Activated CD4-positive, alpha-beta T cell treated with anti-CD3 and anti-CD28 coated beads, Interleukin-2, Interleukin-4, amounts not matched to agents 100 ng/mL and 50 ng/mL, durations not matched to agents 16 hours and 8 hours (primary cell): ENCODE measurements at places on chromosomes 1 and 21.

DNA sequence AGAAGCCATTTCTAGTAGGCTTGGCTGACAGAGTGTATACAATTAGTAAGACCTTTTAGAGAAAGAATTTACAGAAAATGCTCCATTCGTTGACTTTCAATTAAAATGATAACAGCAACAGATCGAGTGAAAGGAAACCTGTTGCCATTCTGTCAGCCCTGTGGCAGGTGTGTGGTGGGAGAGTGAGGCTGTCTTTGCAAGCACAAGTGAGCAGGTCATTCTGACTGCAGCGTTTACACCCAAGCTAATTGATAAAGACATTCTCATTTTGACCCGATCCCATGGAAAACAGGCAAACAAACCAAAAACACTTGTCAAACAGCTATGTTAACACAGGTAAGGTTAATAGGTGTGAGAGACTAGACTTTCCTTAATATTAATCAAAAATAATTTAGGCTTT lies 257.3 kb downstream of the PTBP2 start:
- DNase-seq, result no peak

- DNase-seq, result peak; percentile 45
Observed at GRCh38 chr1:35539073-35539823, 18.0 kb downstream of the KIAA0319L start.

- no peak for DNase-seq
Observed at GRCh38 chr1:21291184-21291583, 921 bp upstream of the ECE1 start.

- DNase-seq, result no peak
Observed at GRCh38 chr21:21213297-21213696, 215.1 kb downstream of the NCAM2 start.

GRCh38 chr1:47175227-47175934 lies 14.5 kb downstream of the PDZK1IP1 start:
- DNase-seq, result peak; percentile 58

GRCh38 chr1:67427947-67428346 lies 2.3 kb downstream of the SERBP1 start:
- no peak for DNase-seq

DNA sequence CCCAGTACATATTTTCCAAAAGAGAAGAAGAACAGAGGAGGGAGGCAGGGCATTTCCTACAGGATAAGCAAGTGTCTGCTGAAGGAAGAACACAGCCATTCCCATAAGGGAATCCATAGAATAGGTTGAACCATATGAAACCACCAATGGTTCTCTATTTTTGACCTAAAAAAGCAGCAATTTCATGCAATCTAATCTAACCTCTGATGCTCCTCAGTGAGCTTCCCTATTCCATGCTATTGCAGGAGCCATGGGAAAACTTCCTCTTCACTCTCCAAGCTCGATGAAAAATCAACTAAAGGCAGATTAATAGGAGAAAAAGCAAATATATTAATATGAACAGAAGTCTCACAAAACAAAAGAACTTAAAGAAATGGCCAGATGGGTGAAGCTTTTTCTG lies 50.5 kb downstream of the SIPA1L2 start:
- DNase-seq, result no peak

DNA sequence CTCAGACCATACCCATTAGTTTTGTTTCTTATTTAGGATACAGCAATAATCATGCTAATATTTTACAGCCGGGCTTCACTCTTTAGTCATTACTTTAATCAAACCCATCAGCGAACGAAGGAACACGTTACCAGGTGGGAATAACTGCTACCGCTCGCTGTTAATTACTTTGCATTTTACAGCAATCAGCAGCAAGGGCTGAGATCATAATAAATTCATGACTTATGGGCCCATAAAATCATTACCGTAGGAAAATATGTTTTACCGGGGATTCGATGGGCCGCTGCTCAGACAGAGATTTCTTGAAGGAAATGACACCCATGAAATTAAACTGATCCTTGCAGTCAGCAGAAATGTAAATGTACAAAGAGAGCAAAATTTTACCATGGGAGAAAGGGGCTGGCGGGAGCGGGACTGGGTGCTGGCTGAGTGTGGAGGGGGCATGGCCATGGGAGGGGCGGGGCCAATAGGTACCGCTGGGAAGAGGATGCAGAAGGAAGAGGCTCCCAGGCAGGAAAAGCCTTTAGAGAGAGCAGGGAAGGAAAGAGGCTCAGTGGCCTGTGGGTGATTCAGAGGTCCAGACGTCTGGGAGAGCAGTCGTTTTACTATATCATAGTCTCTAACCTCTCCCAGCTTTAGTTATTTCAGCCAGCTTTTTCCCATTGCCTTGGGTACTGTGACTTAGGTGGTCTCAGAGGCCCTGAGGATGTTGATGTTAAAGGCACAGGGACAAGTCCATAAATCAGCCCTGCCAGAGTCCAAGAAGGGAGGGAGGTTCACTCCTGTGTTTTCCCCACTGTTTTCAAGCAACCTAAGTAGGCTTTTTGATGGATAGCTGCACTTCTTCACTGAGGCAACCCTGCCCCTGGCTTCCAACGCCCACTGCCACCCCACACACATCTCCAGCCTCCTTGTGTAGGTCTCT lies 258.9 kb downstream of the SEC16B start:
- no peak for DNase-seq

DNA sequence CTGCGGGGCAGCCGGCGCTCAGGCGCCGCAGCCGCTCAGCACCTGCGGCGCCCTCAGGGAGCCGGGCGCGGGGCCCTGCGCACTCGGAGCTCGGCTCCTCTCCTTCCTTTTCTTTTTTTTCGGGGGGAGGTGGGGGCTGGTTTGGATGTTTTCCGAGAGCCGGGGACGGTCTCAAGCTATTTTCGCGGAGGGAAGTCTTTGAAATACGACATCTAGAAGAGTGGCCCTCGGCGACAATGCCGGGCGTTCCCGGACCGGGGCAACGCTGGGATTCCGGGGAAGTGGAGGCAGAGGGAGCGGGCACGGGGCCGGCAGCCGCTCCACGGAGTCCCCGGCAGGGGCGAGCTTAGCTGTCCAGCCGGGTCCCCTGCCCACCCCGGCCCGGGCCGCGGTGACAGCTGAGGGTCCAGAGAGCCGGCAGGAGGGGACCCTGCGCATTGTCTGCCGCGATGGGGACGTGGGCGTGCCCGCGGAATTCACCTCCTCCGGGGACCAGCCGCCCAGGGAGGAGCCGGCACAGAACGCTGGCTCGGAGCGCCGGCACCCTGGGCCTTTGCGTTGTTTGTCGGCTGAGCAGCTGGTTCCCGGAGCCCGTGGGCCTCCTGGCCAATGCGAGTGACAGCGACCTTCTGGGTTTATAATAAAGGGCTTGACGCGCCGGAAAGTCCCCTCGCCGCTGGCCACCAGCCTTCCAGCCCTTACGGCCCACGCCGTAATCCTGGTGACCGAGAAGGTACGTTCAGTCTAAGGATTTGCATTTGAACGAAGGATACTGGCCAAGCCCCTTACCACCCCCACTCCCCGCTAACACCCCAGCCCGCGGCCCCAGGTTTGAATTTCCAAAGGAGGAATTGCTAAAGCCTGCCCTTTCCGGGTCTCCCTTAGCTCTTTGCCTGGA lies 582 bp downstream of the SLC37A1 start:
- peak; percentile 48 for DNase-seq

DNA sequence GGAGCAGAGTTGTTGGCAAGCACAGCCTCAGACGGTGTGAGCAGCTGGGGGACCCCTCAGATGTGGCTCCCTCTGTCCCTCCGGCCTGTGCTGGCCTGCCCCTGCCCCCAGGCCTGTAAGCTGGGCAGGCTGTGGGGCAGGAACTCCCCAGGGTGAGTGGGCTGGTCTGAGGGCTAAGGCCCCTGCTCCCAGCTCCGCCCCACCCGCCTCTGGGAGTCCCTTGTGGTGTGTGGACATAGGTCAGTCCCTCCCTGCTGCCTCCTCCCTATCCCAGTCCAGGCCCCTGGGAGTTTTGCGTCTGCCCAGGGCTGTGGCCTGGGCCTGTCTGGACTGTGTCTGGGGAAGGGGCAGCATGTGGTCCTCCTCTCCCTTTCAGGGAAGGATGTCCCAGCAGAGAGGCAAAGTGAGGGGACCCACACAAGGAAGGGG lies 3.6 kb upstream of the VWA1 start:
- DNase-seq, result no peak

DNA sequence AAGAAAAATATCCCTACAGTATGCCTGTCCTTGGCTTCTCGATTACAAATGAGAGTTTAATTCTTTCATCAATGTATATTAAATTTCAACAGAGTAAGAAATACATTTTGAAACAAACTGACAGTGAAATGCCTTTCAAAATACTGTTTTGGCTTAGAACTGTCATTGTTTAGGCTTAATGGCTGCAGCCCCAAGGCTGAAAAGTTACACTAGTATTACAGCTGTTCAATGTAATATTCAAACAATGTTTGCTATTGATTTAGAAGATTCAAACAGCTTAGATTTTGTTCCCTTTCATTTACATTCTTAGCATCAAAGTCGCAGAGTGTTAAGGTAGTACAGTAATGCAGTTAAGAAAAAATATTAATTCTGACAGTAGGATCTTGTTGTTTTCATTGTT lies 882.9 kb upstream of the ADGRL2 start:
- no peak for DNase-seq

DNA sequence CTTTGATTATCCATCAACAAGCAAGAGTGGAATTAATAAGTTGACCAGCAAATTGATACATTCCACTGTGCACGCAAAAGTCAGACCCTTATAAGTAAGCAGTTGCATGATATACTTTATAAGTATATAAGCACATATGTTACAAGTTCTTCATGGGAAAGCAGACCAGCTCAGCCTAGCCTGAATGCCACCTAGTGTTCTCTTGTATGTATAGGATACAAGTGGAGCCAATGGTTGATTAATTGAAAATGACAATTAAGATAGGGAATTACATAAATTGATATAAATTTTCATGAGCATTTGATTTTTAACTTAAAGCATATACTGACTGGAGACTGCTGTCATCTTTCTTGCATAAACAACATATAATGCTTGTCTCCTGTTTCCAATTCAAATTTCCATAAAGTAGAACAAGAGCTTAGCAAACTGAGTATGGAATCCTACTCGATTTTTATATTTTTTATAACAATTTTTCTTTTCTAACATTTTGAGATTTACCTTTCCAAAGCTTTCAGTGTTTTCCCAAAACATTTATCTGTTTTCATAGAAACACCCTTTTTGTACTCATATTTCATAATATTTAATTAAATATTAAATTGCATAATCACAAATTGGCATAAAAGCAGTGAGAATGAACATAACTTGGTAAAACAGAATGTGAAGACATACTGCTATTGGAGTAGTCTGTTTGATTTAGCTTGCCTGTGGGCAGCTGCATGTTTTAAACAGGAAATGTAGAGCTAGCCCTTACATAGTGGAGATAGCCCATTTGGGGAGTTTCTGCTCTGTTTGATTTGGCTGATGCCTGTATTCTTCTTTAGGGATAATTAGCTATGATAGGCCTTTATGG lies 62.8 kb downstream of the MAGI3 start:
- peak; percentile 17 for DNase-seq

DNA sequence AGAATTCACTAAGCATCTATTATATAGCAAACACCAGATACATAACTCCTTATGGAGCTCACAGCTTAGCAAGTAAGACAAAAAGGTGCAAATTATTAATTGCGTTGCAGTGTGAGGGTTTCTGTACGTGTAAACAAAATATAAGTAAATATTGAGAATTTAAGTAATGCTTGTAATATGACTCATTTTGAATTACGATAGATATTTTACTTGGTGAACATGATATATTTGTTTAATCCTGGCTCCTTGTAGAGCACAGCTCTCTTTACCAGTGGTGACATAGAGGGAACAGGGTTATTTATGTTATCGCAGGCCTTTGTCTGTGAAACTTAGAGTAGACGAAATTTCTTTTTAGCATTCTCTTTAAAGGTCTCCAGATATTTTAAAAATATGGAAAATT lies 36.4 kb downstream of the LYPLAL1 start:
- no peak for DNase-seq

- no peak for DNase-seq
Observed at GRCh38 chr1:53315456-53316423, 12.1 kb downstream of the LRP8 start.

DNA sequence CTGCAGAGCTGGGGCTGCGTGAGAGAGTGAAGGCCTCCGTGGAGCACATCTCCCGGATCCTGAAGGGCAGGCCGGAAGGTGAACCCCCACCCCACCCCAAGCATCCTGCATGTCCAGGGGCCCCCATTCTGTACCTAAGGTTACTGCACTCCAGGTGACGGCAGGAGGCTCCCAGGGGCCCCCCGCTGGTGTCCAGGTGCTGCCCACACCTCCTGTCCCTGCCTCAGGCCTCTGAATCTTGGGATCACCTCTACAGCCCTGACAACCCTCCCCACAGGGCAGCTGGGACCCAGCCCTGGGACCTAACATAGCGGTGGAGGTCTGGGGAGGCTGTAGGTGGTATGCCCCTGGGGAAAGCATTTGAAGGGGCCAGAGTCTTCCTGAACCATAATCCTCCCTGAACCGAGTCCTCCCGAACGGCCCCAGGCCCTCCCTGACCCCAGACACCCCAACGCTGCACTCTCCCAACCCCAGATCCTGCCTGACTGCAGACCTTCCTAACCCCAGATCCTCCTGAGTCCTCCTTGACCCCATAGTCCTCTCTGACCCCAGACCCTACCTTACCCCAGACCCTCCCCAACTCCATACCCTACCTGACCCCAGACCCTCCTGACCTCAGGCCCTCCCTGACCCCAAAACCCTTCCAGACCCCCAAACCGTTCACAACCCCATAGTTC lies 33.5 kb downstream of the TRIM11 start:
- no peak for DNase-seq

DNA sequence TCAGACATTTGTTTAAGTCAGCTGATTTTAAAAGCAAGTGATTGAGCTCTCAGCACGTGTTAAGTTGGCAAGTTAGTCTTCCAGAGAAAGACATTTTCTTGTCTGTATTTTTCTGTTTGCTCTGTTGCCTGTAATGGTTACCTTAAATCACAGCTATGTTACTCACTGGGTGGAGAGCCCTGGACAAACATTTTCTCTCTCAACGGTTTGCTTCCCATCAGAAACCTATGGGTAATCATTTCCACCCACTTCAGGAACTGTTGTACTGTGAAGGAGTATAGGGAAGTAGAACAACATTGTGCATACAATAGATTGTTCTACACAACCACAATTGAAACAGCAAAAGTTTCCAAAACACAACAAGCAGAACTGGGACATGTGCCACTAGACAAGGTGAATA lies 113.9 kb upstream of the DPT start:
- no peak for DNase-seq

- peak; percentile 85 for DNase-seq
Observed at GRCh38 chr1:156146020-156146768, 7.2 kb upstream of the SEMA4A start.

- DNase-seq, result no peak
Observed at GRCh38 chr1:116265931-116266863, 106.8 kb upstream of the ATP1A1 start.

DNA sequence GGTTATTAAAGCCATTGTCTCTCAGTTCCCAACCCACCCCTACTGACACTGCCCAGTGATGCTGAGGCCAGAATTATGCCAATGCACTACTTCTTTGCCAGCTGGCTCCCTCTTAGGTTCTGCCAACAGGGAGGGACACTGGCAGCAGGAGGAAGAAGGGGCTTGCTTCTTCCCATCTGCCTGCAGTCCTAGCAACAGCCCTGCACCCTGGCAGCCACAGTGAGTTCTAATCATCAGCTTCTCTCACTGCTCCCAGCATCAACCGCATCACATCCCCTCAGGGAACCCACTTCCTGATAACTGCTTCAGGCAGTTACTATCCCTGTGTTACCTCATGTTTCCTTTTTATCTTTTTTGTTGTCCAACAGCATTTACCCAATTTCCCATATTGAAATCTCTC lies 86.2 kb downstream of the UBR4 start:
- peak; percentile 17 for DNase-seq
